ENCODE measurements at places on chromosomes 5 and 9. TPM values are rescaled to one million over a fixed set of nuclear protein-coding genes. Genes with fewer than 3 reads are reported as not detected.

The FRRS1L gene
- total RNA-seq: not detected

The PCA3 gene
- not detected for total RNA-seq

The GPR150 gene
- total RNA-seq: not detected

The WDR38 gene
- total RNA-seq: not detected

The RORB gene
- not detected for total RNA-seq

The SLC34A1 gene
- not detected for total RNA-seq

The PRR7 gene
- total RNA-seq: 12.6 TPM

The ITK gene
- total RNA-seq: not detected

The PITX1 gene
- 25.0 TPM for total RNA-seq

The PCDHGB2 gene
- total RNA-seq: not detected

The JAKMIP2 gene
- 0.79 TPM for total RNA-seq

The PKD2L2 gene
- not detected for total RNA-seq

The NMUR2 gene
- not detected for total RNA-seq

The GPR151 gene
- not detected for total RNA-seq

The TMEM174 gene
- not detected for total RNA-seq

The ADAMTS2 gene
- total RNA-seq: 4.9 TPM

The CPLANE1 gene
- 15.5 TPM for total RNA-seq

The EIF4EBP3 gene
- not detected for total RNA-seq

The TMEM171 gene
- 4.5 TPM for total RNA-seq

The SLC6A18 gene
- total RNA-seq: not detected

The OR1Q1 gene
- total RNA-seq: not detected

The ADAMTSL1 gene
- total RNA-seq: 0.95 TPM

The RLN1 gene
- not detected for total RNA-seq

The SLC9A3 gene
- 3.7 TPM for total RNA-seq

The IRGM gene
- total RNA-seq: not detected

The NXNL2 gene
- total RNA-seq: 1.1 TPM

The LSM11 gene
- total RNA-seq: 10.4 TPM

The ANGPTL2 gene
- total RNA-seq: 3.8 TPM

The DOCK2 gene
- 3.5 TPM for total RNA-seq

The TMEM252 gene
- total RNA-seq: not detected
